ENCODE measurements at places on chromosomes 3 and 15.

DNA sequence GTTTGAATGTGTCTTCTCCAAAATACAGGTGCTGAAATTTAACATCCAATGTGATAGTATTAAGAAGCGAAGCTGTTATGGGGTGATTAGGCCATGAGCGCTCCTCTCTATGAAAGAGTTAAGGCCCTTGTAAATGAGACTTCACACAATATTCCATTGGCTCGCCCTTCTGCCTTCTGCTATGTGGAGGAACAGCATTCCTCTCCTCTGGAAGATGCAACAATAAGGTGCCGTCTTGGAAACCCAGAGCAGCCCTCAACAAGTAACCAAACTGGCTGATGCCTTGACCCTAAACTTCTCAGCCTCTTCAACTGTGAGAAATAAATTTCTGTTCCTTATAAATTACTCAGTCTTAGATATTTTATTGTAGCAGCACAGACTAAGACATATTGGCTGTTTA is 874.6 kb downstream of the ROBO1 start:
- no peak for DNase-seq

GRCh38 chr15:81858586-81858985 is 187.2 kb downstream of the MEX3B start:
- DNase-seq: no peak

GRCh38 chr3:55725681-55726500 is 238.8 kb upstream of the WNT5A start:
- DNase-seq: no peak

- no peak for DNase-seq
Measured at GRCh38 chr15:83657549-83657948, 3.6 kb downstream of the ADAMTSL3 start.

DNA sequence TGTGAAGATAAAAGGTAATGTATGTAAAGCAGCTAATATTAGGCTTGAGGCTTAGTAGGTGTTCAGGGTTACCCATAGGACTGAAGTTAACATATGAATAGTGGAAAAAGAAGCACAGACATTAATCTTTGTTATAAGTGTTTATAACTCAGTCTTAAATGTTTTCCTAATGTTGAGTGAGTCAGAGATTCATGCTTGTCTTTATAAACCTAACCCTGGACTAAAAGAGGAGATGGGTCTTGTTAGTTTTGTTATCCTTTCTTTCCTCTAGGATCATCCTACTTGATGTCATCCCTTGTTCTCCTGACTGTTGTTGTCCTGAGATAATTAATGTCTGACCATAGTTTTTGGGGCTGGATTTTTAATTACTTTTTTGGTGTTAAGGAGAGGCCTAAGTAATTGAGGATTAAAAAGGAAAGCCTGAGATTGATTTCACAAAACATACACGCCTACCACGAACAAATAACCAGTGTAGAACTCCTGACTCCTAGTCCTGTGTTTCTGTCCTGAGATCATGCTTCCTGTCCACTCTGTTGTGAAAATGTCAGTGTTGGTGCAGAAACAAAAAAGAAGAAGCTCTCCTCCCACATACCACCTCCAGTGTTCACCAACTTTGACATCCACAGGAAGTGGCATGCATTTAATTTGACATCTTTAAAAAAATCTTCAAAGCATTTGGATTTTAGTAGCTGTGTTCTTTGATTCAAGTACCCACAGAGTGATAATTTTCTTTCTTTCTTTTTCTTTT is 8.4 kb downstream of the MITF start:
- no peak for DNase-seq

GRCh38 chr15:88605189-88606069 is 15.7 kb upstream of the AEN start:
- peak; percentile 37 for DNase-seq

GRCh38 chr3:58386626-58387365 is 46.8 kb downstream of the PDHB start:
- DNase-seq: no peak
